GM10248 (cell line): ENCODE measurements at places on chromosomes 12 and 14.

DNA sequence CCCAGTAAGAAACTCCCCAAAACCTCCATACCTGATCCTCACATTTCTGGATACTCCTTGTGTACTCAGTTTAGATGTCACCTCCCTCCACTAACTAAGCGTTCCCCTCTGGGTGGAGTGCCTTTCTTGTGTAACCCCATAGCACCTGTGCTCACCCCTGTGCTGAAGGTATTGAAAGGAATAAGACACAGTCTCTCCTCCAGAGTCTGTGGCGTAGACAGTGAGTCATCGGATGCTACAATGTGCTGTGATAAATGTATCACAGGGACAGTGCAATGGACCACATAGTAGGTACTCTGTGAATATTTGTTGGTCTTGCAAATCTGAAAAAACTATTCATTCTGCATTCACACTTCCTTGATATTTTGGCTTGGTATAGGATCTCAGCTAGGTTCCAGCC lies 30.8 kb downstream of the TSPAN9 start:
- DNase-seq: no peak

DNA sequence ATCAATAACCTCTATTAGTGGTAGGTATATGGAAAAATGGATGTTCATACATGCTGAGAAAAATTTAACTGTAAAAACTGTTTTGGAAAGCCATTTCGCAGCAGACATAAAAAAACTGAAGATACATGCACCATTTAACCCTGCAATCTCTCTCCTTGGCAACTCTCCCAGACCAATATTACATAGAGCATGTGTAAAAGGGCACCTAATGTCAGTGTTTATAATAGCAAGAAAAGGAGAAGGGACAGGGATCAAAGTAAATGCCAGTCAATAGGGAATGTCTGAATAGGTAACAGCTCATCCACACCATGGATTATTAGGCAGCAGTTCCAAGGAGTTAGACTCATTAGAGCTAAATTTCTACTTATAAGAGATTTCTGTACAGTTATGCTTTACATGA lies 77.2 kb downstream of the BTG1 start:
- DNase-seq: no peak

DNA sequence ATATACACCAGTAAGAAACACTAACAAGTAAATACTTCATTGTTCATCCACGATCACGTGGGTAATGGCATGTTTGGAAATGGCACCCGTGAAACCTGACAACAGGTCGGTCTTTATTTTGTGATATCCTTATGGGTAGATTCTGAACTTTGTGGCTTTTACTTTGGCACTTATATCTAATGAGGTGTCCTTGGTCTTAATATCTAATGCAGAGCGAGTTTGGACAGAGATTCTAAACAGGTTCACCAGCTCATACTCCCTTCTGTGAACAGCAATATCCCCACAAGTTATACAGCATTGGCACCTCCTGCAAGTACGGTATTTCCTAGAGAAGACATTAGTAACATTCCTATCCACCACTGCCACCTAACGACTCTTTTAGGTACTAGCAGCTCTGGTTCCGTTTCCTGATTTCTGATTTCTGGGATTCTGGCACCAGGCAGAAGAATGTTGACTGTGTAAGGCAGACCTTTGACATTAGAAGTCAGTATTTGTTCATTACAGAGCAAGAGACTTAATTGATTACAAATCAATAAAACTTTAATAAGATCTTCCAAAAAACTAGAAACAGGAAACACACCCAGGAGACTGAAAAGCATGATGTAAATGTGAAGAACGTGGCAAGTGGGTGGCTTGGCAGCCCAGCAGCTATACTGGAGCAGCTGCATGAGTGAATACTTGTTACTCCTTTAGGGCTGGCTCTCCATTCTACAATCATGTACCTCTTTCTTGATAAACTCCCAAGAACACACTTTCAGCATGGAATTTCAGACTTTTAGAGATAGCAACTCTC lies 2.5 kb downstream of the ANG start:
- peak; percentile 69 for DNase-seq

- DNase-seq: no peak
These were observed 7.4 kb upstream of the OR6J1 start for GRCh38 chr14:22651586-22651985.

- no peak for DNase-seq
These were observed 127.9 kb downstream of the GRIN2B start for GRCh38 chr12:13853471-13853870.

DNA sequence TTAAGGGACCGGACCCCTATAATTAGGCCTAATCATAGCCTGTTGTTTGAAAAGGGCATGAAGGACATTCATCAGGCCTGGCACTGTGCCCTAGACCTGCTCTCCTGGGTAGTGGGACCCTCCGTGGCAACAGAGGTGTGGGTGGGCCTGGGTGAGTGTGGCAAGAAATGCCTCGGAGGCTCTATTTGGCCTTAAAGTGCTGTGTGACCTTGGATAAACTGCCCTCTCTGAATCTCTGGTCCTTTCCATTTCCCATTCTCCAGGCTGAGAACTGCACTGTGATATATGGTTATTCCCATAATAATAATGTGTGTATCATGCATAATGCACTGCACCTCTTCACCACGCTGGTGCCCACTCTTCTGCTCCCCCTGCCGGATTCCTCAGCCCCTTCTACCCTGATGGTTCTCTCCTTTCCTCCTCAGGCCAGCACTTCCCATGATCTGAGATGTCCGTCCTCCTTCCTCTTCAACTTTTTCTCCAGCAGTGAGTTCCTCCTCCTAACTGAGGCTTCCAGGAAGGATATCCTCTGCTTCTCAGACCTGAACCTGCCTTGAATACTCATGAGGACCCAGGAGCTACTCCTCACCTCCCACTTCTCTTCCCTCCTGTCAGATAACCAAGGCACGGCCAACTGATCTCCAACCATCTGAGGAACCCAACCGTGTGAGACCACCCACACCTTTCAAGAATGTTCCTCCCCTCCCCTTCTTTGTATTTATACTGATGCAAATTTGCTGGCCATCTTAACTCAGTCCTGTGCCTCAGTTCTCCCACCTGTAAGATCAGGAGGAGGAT lies 111.0 kb upstream of the PZP start:
- DNase-seq: no peak

DNA sequence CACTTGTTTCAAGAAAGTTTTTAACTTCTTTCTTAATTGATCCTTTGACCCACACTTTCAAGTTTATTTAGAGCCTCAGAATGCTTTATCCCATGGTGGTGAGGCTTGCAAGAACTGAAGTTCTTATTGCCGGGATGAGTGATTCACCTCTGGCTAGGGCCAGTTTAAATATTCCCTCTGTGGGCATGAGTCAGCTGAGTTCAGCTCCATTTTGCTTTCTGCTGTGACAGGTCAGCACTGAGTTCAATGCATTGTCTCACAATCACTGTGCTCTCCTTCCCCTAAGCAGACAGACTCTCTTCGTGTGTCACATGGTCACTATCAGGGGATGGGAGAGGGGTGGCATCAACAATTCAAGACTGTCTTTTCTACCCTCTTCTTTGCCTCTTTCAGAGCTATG lies 514.6 kb upstream of the FBXO33 start:
- DNase-seq: no peak

DNA sequence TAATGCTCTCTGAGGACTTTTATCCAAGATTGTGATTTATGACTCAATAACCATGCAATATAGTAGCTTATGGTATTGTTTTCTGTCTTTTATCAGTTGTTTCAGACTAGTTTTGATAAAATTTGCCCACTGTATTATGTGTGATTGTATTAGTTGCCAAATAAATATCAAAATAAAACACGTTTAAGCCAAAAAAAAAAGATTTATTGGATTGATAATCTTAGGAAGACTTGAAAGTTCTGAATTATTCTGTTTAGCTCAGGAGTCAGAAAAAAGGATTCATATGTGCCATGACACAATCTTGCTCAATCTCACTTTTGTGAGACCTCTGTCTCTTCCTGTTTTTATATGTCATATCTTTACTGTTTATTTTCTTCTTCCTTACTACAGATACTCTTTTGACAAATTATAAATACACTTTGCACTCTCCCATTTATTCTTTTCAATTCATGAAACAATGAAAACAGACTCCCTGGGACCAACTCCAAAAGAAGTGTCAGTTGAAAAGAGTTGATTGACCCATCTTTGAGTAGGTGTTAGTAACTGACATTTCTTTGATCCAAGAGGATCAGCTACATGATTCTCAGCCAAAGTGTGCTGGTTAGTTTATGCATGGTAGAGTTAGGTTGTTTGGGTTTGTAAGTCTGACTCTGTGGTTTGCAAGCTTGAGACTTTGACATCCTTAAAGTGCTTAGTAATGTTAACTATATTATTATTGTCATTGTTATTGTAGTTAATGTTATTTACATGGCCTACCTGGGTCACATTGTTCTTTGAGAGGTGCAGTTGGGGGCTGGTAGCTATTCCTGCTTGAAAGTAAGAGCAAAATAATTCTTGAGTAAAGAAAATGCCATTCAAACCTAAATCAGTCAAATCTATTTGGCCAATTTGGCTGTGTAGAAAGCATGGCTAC lies 2.5 kb downstream of the OR6C76 start:
- no peak for DNase-seq

GRCh38 chr14:61192989-61193388 lies 88.1 kb downstream of the TMEM30B start:
- no peak for DNase-seq
